ENCODE measurements at places on chromosomes 5 and 9. TPM values are rescaled to one million over a fixed set of nuclear protein-coding genes. Genes with fewer than 3 reads are reported as not detected.

GRCh38 chr5:139789116-139789844 is 6.3 kb upstream of the PSD2 start:
- DNase-seq = no peak

DNA sequence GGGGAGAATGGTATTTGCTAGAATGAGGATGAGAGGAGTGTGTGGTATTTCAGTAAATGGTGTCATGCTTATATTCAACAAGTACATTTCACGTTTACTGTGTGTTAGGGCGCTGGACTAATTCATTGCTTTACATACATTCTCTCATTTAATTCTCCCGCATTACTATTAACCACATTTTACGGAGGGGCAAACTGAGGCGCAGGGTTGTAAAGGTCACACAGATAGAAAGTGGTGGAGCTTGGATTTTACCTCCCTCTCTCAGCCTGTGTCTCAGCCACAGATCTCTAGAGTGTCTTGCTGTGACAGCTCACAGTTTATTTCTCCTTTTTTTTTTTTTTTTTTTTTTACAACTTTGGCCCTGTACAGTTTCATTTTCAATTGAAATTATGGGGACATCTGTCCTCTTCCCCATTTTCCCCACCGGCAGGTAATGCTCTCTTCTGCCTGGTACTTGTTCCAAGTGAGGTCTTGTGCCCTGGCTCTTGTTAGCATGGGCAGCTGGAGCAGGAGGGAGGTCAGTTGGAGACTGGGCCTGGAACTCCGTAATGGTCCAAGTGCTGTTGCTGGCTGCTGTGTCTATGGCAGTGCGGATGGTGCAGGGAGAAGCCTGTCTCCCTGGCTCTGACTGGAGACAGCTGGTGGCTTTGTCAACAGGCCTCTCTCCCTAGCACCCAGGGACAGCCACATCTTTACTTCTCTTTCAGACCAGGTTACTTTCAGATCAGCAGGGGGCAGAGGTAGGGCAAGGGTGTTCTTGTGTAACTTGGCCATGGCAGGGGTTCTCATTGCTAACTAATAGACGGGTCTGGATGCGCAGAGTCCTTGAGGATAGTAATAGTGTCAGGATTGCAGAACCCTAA is 20.5 kb upstream of the NDST1 start:
- DNase-seq = peak; percentile 48

GRCh38 chr9:1025131-1025530 is 25.0 kb upstream of the DMRT2 start:
- no peak for DNase-seq

DNA sequence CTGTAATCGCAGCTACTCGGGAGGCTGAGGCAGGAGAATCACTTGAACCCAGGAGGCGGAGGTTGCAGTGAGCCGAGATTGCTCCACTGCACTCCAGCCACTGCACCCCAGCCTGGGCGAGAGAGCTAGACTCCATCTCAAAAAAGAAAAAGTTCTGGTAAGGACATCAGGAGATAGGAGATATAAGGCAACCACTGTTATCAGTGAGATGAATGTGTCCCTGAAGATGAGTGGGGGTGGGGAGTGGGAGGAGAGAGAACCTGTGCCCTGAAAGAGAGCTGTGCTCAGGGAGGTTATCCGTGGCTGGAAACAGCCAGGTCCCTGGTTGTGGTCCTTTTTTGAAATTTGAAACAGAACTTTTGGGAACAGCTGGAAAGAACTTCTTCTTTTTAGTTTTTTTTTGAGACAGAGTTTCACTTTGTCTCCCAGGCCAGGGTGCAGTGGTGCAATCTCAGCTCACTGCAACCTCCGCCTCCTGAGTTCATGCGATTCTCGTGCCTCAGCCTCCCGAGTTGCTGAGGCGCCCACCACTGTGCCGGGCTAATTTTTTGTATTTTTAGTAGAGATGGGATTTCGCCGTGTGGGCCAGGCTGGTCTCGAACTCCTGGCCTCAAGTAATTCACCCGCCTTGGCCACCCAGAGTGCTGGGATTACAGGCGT is 2.6 kb downstream of the PTPA start:
- no peak for DNase-seq

DNA sequence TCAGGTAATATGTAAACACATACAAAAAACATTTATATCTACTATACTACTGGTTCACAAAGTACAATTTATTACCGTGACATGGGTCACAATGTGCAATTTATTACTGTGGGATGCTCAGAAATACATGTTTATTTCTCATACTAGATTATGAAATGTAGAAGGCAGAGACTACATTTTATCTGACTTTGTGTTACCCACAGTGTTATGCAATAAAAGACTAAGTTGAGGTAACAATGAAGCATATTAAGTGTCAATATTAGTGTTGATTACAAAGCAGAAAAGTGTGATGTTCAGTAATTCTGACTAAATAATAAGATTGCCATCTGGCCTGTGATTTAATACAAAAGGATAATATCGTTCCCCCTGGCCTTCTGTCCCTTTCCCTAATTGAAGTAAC is 42.4 kb downstream of the CPLANE1 start:
- no peak for DNase-seq

- DNase-seq = no peak
Measured at GRCh38 chr9:78967596-78968217, 604.1 kb upstream of the TLE4 start.

GRCh38 chr5:132704875-132705274 is 31.1 kb downstream of the IL4 start:
- DNase-seq = no peak

DNA sequence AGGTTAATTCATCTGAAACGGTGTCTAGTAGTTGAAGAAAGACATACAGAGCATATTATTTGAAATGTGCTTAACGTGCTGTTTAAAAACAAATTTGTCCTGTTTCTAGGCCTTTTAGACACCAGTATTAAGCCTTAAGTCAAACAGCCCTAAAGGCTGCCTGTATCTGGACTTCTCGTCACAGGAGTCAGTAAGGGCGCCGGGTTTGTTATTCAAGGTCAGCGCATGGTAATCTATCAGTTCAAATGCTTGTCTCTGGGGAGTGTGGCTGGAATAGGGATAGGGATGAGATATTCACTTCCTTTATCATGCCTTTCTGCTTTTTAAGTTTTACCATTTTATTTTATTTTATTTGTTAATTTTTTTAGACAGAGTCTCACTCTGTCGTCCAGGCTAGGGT is 9.4 kb upstream of the CNOT6 start:
- DNase-seq = no peak

GRCh38 chr9:86486891-86487837 is 133.0 kb upstream of the TUT7 start:
- DNase-seq = peak; percentile 67

- no peak for DNase-seq
Measured at GRCh38 chr5:74976651-74977050, 75.7 kb downstream of the GCNT4 start.

DNA sequence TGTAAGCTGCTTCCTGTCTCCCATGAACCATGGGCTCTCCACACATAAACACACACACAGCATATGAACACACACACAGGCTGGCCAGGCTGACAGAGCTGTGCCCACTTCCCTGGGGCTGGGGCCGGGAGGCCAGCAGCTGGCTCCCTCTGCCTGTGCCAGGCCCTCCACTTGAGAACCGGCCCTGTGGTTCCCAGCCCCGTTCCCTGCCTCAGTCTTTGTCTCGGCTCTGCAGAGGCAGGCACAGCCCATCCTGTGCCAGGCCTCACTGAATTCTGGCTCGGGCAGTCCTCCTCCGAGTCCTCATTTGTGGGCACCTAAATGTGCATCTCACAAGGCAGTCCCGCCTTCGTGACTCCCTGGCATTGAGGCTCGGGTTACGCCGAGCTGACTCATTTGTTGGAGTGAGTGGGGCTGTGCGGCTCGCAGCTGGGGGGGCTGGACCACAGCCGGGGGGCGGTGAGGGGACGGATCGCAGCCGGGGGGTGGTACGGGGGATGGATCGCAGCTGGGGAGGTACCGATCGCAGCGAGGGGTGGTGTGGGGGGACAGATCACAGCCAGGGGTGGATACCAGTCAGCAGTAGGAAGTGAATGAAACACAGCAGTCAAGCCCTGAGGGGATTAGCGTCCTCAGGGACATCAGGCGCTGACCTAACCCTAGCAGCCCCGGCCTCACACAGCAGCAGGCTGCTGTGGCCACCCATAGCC is 72.3 kb downstream of the PSMB7 start:
- DNase-seq = peak; percentile 97

GRCh38 chr5:145984072-145984471 is 47.7 kb downstream of the SH3RF2 start:
- no peak for DNase-seq

GRCh38 chr5:14168793-14169262 is 25.7 kb downstream of the TRIO start:
- DNase-seq = no peak

DNA sequence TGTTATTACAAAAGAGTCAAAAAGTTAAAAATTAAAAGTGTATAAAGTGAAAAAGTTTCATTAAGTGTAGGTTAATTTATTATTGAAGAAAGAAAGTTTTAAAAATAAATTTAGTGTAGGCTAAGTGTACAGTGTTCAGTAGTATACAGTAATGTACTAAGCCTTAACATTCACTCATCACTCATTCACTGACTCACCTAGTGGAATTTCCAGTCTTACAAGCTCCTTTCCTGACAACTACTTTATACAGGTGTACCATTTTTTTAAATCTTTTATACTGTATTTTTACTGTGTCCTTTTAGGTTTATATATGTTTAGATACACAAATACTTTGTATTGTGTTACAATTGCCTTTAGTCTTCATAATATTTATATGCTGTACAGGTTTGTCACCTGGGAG is 530.2 kb upstream of the FAM174A start:
- no peak for DNase-seq

DNA sequence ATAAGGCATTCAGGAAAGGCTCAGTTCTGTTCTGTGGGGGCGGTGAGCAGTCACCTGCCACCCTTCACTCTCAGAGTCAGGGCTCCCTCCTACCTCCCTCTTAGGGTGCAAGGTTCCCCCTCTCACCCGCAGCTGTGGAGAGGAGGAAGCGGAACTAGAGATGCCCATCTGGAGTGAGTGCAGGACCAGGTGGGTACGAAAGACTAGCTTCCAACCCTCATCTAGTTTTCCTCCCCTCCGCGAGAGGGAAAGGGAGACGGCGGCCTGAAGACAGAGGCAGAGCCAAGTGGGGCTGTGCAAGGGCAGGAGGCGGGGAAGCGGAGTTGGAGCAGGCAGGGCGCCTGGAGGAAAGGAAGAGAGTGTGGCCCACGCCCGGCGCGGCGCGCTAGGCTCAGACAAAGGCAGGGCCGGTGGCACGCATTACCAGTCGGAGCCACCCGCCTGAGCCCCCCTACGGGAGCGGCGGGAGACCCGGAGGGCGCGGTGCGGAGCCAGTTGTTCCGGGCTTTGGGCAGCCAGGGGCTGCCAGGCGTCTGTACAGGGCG is 7.3 kb downstream of the PRR7 start:
- no peak for DNase-seq

GRCh38 chr5:82404382-82404945 is 126.3 kb upstream of the RPS23 start:
- DNase-seq = no peak

DNA sequence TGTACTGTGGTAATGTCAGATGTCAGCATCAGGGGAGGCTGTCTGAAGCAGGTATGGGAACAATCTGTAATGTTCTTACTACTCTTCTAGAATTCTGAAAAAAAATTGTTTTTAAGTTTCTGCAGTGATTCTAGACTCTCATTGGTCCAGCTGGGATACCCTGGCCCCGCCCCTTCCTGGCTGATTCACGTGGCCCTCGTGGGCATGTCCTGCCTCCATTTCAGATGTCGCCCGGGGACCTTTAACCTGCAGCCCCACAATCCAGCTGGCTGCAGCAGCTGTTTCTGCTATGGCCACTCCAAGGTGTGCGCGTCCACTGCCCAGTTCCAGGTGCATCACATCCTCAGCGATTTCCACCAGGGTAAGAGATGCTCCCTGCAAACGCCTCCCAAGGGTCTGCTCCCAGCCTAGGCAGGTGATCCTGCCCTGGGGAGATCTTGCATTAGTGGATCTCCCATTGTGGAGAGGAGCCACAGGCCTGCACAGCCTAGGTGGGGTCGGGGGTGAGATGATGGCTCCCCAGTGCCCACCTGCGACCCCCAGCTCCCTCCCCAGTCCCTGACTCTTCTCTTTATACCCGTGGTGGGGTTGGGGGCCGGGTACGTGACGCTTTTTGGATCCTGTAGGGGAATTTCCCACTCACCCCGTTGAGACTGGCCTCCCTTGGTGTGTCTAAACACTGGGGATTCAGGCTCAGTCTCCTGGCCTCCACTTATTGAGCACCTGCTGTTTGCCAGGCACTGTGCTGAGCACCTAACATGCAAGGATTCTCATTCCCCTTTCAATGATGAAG is 36.5 kb downstream of the LAMC3 start:
- no peak for DNase-seq

DNA sequence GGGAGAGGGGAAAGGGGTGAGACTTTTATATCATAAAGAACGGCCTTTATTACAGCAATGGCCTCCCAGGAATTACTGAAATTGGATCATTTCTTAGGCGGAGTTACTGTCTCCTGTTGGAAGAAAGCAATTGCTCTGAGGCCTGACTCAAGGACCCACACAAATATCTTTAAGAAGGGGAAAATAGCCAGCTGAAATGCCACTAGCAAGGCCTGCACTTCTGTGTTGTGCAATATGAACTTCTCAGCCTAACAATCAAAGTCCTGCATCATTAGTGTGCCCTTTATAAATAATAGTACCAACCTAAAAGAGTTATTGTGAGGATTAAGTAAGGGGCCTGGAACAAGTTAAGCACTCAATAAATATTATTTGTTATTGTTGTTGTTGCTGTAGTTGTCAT is 30.1 kb upstream of the TRIM32 start:
- DNase-seq = no peak

DNA sequence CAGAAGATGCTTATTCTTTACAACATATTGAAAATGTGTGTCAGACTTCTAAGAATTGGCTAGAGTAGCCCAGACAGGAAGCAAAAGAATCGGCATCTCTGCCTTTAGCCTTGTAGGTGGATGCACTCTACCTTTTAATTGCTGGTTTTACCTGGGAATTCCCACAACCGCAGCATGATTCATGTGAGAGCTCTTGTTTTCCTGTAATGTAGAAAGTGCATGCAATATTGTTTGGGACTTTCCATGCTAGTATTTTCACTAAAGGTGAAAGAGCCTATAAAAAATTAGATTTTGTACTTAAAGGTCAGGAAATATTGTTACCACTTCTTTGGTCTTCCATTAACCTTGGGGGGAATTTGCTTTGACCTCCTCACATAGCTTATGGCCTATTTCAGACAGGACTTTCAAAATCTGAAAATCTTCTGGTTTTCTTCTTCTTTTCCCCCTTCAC is 89.8 kb downstream of the NTRK2 start:
- no peak for DNase-seq

- no peak for DNase-seq
Measured at GRCh38 chr5:107630184-107630583, 40.6 kb downstream of the EFNA5 start.

Gene ERAP2
- 8.8 TPM for total RNA-seq

Gene PKD2L2
- not detected for total RNA-seq

Gene CAMK2A
- total RNA-seq = 0.02 TPM

Gene SECISBP2
- 14.1 TPM for total RNA-seq

Gene F2RL1
- 59.5 TPM for total RNA-seq

Gene GRM6
- total RNA-seq = not detected

Gene ROR2
- 1.5 TPM for total RNA-seq

Gene PNPLA7
- 0.14 TPM for total RNA-seq

Gene NTNG2
- 0.95 TPM for total RNA-seq

Gene TMED9
- total RNA-seq = 191 TPM

All from H4 (cell line).